ENCODE measurements at places on chromosomes 5 and 9.

DNA sequence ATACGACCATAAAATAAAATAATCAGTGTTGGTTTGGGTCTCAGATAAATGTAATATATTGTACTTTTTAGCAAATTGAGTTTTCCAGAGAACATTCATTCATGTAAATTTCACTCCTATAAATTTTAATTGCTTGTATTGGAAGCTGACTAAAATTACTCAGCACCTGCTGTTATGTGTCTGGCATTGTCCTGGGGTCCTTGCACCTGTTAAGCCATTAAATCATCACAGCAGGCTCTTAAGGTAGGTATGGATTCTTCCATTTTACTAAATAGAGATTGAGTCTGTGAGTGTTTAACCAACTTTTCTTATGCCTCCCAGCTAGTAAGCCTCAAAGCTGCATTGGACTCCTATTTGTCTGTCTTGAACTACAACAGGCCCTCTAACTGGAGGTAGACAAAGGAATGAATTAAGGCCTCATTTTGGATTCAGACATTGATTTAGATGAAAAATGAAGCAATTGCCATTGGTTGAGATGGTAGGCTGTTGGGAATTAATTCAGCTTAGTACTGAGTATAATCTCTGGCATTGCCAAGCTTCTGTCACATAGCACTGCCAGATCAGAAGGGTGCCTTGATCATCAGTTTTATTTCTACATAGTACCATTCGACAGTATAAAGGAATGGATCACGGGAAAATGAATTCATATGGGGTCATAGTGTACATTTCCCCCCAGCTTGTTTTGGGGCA lies 78.9 kb downstream of the PARP8 start:
- no peak for DNase-seq

- peak; percentile 78 for DNase-seq
These were observed 24.2 kb upstream of the GLRX start for GRCh38 chr5:95846554-95847260.

DNA sequence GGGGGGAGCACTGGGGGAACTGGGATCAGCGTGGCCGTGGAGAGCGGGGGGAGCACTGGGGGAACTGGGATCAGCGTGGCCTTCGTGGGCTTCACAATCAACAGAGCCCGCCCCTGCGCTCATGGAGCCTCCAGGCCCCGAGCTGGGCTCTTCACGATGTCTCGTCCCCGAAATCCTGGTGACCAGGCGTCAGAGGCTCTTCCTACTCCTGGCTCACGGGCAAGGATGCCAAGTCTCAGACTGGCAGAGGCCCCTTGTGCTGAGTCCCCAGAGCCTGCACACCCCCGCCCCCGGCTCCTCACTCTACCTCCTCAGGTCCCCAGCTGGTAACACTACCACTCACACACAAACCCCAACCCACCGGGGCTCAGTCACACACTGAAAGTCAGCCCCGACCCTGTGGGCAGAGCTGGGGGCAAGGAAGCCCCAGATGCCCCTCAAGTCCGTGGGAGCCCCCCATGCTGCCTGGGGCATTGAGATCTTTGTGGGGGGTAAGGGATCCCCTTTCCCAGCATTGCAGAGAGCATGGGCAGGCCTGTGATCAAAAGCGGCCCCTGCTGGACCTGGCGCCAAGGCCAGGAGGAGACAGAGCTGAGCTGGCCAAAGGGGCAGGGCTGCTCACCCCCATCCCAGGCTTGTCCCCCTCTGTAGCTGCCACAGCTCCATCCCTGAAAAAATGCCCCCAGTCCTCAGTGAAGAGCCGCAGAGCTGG lies 26.7 kb downstream of the LHX3 start:
- no peak for DNase-seq

- DNase-seq, result no peak
These were observed 245.1 kb upstream of the ELAVL2 start for GRCh38 chr9:24071091-24071490.

GRCh38 chr9:132169672-132170392 lies 8.0 kb downstream of the NTNG2 start:
- peak; percentile 64 for DNase-seq

DNA sequence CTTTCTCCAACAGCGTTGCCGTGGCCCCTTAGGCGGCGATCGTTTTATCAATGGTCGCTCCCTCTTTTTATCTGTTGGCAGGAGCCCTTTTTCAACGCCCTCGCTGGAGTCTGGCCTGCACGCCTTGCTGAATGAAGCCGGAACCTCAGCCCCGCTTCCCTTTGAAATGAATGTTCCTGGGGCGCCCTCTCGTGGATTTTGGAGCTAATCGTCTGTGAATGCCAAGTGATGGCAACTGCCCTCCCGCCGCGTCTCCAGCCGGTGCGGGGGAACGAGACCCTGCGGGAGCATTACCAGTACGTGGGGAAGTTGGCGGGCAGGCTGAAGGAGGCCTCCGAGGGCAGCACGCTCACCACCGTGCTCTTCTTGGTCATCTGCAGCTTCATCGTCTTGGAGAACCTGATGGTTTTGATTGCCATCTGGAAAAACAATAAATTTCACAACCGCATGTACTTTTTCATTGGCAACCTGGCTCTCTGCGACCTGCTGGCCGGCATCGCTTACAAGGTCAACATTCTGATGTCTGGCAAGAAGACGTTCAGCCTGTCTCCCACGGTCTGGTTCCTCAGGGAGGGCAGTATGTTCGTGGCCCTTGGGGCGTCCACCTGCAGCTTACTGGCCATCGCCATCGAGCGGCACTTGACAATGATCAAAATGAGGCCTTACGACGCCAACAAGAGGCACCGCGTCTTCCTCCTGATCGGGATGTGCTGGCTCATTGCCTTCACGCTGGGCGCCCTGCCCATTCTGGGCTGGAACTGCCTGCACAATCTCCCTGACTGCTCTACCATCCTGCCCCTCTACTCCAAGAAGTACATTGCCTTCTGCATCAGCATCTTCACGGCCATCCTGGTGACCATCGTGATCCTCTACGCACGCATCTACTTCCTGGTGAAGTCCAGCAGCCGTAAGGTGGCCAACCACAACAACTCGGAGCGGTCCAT lies 10.0 kb downstream of the S1PR3 start:
- DNase-seq, result peak; percentile 75

DNA sequence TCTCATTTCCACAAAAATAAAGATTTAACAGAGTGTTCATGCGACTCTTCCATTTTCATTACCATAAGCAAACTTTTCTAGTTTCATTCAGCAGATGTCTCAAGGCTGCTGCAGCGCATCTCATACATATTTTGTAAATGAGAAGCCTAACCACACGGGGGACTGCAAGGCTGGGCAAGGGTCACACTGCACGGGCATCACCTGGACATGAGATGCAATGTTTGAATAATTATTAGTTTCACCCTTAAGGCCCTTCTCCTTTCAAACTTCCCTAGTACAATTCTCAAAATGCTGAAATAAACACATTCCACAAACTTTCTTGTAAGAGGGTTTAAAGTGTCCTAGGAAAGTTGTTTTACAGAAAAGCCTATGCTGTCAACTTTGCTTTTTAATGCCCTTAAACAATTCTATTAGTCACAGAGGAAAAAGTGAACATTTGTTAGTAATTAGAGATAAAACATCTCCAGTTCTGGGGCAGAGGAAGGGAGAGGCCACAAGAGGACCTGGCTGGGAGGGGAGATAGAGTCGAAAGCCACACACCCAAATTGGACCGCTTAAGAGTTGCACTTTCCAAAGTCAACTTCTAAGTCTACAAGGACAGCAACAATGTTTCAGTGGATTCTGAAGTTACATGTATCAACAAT lies 1.3 kb downstream of the DENND1A start:
- DNase-seq, result no peak

DNA sequence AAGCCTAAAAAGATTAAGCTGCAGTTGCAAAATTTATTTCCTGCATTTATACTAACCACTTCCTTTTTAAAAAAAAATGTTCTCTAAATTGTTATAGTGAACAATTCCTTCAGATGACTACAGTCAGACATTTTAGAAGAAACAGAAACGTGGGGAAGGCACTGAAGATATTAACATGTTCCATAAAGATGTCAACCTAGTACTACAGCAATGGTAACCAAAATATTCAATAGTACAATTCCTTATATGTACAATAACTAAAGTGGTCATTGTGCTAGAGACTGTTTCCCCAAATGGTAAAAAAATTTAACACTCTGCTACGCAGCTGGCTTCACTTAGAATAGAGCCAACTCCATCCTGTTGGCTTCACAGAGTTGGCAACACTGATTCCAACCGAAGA lies 97.7 kb downstream of the FNBP1 start:
- no peak for DNase-seq

GRCh38 chr5:159133041-159133741 lies 33.5 kb upstream of the EBF1 start:
- peak; percentile 51 for DNase-seq

GRCh38 chr9:89719202-89719601 lies 114.4 kb downstream of the GADD45G start:
- no peak for DNase-seq

- no peak for DNase-seq
These were observed 89.4 kb upstream of the SLC12A2 start for GRCh38 chr5:127994087-127994660.

- DNase-seq, result no peak
These were observed 449.1 kb downstream of the PSAT1 start for GRCh38 chr9:78746010-78746409.

- DNase-seq, result no peak
These were observed 22.5 kb downstream of the FOXD1 start for GRCh38 chr5:73426034-73426433.

- DNase-seq, result peak; percentile 6
These were observed 408.3 kb downstream of the DMRT2 start for GRCh38 chr9:1458503-1458902.

GRCh38 chr5:40022057-40022456 lies 597.3 kb upstream of the DAB2 start:
- no peak for DNase-seq
